Body of pancreas (tissue), 4 donors: ENCODE measurements at places on chromosomes 13 and 19.

DNA sequence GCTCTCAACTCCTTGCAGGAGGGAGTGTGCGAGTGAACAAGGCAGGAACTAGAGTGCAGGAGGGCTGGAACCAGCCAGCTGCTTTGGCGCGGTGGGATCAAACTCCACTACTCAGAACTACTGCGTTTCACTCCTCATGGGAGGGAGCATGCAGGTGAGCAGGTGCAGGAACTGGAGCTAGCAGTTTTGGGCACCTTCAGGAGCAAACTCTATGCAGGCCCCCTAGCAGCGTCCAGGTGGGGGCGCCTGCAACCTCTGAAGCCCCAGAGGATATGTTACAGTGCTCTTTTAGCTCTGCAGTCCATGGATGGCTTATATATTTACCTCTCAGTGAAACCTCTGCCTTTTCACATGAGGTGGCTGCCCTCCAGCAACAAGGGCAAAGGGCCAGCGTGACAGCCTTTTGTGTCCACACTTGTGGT is 1303.4 kb downstream of the PCDH9 start:
- peaks cover 9% of the 10 kb centered on the region for H3K4me1 ChIP-seq
- peak; percentile 28 for DNase-seq
- H3K4me3 ChIP-seq = no peak overlapping the region
- no peaks in the 10 kb centered on the region for H3K27me3 ChIP-seq

- H3K27ac ChIP-seq = no peak overlapping the region
- no peaks in the 10 kb centered on the region for H3K36me3 ChIP-seq
- no peak overlapping the region for H3K4me3 ChIP-seq
- peak; percentile 9 for DNase-seq
These were observed 1237.8 kb downstream of the SLITRK5 start for GRCh38 chr13:88908961-88909441.

GRCh38 chr13:58329746-58330145 is 698.2 kb downstream of the PCDH17 start:
- no peak overlapping the region for H3K27ac ChIP-seq
- no peak for DNase-seq
- no peak overlapping the region for H3K4me3 ChIP-seq
- H3K4me1 ChIP-seq = no peaks in the 10 kb centered on the region
- no peaks in the 10 kb centered on the region for H3K27me3 ChIP-seq

DNA sequence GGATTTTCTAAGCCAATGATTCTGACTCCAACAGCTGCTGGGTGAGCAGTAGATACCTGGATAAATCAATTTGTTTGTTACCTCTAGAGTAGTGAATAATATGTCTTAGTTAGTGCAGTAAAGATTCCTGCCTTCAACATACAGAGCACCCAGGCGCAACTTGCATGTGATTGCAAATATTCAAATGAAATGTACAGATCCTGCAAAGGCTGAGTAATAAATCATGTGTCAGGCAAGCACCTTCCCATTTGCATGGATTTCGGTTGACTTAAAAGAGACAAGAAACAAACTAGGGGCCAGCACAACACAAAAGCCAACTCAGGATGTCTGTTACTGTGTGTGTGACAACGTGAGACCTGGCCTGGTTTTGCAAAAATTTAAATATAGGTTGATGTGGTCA is 79.7 kb downstream of the TNFSF11 start:
- DNase-seq = no peak
- H3K4me3 ChIP-seq = no peak overlapping the region
- no peak overlapping the region for H3K27ac ChIP-seq
- H3K4me1 ChIP-seq = no peaks in the 10 kb centered on the region
- no peaks in the 10 kb centered on the region for H3K27me3 ChIP-seq

GRCh38 chr13:32894589-32895001 is 121.6 kb upstream of the KL start:
- no peaks in the 10 kb centered on the region for H3K36me3 ChIP-seq
- no peak overlapping the region for H3K4me3 ChIP-seq
- H3K27me3 ChIP-seq = no peaks in the 10 kb centered on the region
- no peaks in the 10 kb centered on the region for H3K4me1 ChIP-seq
- DNase-seq = no peak

- no peak overlapping the region for H3K4me3 ChIP-seq
- peak overlapping the region; percentile 22 for H3K27ac ChIP-seq
- peak; percentile 60 for DNase-seq
- peaks cover 22% of the 10 kb centered on the region for H3K4me1 ChIP-seq
- no peaks in the 10 kb centered on the region for H3K36me3 ChIP-seq
These were observed 67.6 kb upstream of the TDRD3 start for GRCh38 chr13:60329221-60329923.

DNA sequence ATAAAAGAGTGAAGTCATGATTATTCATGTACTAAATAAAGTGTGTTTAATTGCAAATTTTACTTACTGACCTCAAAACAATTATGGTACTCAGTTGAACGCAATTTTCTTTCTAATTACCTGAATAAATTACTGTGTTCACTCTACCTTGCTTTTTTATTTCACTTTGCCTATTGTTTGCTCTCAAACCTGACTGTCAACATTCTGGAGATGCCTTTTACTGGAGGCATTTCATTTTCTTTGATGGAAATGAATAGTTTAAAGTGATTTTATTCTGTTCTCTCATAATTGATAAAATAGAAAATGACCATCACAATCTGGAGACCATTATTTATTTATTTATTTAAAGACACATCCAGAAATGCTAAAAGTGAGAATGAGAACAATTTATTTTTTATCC is 811.5 kb upstream of the ATXN8OS start:
- H3K4me1 ChIP-seq = no peaks in the 10 kb centered on the region
- no peaks in the 10 kb centered on the region for H3K27me3 ChIP-seq
- H3K36me3 ChIP-seq = no peaks in the 10 kb centered on the region
- no peak for DNase-seq

DNA sequence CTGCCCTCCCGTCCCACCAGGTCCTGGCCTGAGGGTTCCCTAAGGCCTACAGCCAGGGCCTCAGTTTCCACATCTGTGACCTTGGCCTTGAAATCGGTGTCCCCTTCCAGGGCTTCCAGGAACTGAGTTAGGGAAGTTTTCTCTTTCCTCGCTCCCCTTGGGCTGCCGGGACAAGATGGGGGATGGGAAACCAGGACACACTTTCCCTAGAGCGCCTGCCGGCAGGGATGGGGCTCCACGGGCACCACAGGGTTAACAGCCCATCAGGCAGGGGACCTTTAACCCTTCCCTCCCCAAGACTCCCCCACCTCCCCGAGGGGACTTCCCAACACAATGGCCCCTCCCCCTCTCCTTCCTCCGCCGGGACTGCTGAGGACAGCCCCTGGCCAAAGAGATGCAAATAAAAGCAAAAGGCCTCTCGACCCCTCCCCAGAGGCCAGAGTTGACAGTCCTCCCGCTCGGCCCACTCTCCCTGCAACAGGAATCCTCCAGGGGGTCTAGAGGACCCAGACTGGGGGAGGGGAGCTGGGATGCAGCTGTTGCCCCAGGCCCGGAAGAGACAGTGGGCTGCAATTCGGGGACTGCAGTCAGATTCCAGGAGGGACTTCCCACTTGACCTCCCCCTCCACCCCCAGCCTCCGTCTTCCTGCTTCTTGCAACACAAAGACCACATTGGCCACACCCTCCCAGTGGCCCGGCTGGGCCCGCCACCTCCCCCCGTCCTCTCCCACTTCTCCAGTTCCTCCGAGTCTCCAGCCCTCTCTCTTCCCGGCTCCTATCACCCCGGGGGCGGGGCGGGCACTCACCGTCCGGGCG is 3.4 kb downstream of the BBC3 start:
- H3K4me3 ChIP-seq = no peak overlapping the region
- DNase-seq = peak; percentile 78
- H3K36me3 ChIP-seq = no peaks in the 10 kb centered on the region

DNA sequence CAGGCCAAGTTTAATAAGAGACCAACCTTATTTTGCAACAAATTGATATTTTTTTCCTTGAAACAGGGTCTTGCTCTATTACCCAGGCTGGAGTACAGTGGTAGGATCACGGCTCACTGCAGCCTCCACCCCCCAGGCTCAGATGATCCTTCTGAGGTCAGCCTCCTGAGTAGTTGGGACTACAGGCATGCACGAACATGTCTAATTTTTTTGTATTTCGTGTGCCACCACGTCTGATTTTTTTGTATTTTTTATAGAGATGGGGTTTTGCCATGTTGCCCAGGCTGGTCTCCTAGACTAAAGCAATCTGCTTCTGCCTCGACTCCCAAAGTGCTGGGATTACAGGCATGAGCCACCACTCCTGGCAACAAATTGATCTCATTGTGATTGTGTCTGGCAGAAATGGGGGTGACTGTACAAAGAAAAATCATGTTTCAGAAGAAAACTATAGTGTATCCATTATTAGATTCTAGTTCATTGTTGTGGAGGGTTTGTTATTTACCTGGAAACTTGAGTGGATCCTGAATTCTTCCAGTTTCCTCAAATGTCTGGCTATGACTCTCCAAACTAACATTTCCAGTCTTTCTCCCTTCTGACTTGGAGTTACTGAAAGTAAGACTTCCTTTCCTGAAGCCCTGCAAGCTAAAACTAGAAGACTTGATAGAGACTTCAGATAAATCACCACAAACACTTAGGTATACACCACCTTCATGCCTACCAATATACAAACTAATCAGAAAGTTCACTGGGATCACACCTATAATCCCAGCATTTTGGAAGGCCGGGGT is 17.3 kb upstream of the AKT2 start:
- no peak overlapping the region for H3K4me3 ChIP-seq
- H3K27ac ChIP-seq = no peak overlapping the region
- peaks cover 8% of the 10 kb centered on the region for H3K4me1 ChIP-seq
- H3K36me3 ChIP-seq = no peaks in the 10 kb centered on the region

DNA sequence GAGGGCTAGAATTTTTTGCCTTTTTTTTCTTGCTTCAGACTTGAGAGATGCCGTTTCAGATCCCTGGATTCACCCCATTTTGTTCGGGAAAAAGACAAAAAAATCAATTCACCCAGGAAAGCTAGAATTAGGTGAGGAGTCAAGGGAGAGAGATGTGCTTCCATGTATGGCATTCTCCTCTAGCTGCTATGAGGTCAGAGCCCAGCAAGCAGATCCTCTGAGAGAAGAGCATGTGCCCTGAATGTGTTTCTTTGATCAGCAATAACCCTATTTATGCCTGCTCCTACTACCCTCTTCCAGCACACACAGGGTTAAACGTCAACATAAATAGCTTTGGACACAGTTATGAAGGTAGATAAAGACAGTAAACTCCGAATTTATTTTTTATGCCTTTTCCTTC is 53.6 kb downstream of the NDFIP2 start:
- H3K27me3 ChIP-seq = no peaks in the 10 kb centered on the region
- no peak overlapping the region for H3K4me3 ChIP-seq

DNA sequence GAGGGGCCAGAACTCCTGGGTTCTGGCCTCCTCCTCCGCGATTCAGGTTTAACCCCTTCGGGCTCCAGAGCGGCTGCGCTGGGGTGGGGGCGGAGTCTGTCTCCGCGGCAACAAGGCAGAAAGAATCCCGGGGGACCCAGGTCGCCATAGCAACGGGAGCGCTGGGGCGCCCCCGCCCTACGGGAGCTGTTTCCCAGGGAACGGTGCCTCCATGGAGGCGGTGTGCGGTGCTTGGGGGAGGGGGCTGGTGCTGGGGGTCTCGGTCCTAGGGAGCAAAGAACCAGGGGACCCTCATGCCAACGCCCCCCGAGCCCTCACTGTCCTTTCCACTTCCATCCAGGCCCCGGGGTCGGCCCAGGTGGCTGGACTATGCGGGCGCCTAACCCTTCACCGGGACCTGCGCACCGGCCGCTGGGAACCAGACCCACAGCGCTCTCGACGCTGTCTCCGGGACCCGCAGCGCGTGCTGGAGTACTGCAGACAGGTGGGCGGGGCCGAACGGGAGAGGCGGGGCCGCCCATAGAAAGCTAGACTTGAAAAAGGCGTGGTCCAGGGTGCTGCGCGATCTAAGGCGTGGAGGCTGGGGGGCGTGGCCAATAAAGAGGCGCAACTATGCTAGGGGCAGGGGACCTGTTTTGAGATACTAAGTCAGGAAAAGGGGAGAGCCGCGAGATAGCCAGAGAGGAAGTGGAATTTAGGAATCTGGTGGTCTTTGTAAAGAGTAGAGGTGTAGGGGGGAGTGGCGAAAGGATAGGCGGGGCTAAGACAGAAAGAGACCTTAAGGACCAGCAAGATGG is 1.2 kb downstream of the APLP1 start:
- peak; percentile 85 for DNase-seq
- peaks cover 26% of the 10 kb centered on the region for H3K4me1 ChIP-seq
- no peaks in the 10 kb centered on the region for H3K36me3 ChIP-seq
- no peaks in the 10 kb centered on the region for H3K27me3 ChIP-seq

GRCh38 chr13:45773944-45774343 is 71.8 kb downstream of the CBY2 start:
- DNase-seq = no peak
- no peak overlapping the region for H3K4me3 ChIP-seq
- no peaks in the 10 kb centered on the region for H3K4me1 ChIP-seq
- no peaks in the 10 kb centered on the region for H3K27me3 ChIP-seq
- H3K27ac ChIP-seq = no peak overlapping the region

- no peak overlapping the region for H3K27ac ChIP-seq
- no peaks in the 10 kb centered on the region for H3K27me3 ChIP-seq
- no peaks in the 10 kb centered on the region for H3K4me1 ChIP-seq
- H3K36me3 ChIP-seq = no peaks in the 10 kb centered on the region
- DNase-seq = no peak
These were observed 62.4 kb downstream of the AKAP11 start for GRCh38 chr13:42334329-42334706.

- peaks cover 31% of the 10 kb centered on the region for H3K4me1 ChIP-seq
- H3K27me3 ChIP-seq = no peaks in the 10 kb centered on the region
- no peak for DNase-seq
- H3K27ac ChIP-seq = no peak overlapping the region
These were observed 62.5 kb downstream of the TNFRSF19 start for GRCh38 chr13:23632741-23633140.

GRCh38 chr13:71634182-71634581 is 232.8 kb downstream of the DACH1 start:
- no peak for DNase-seq
- H3K27ac ChIP-seq = no peak overlapping the region
- H3K4me1 ChIP-seq = no peaks in the 10 kb centered on the region
- no peak overlapping the region for H3K4me3 ChIP-seq

GRCh38 chr19:57947419-57948134 is at the start of gene ZNF256:
Gene ZNF256 (minus strand): TSS chr19:57947706. CDS start chr19:57947474, 232 bp downstream.
- peaks cover 10% of the 10 kb centered on the region for H3K4me1 ChIP-seq
- peak within 1 kb of the TSS; percentile 77 for H3K4me3 ChIP-seq
- H3K36me3 ChIP-seq = peaks cover 2% of the 10 kb centered on the region
- peak; percentile 93 for DNase-seq
- peak within 1 kb of the TSS; percentile 57 for H3K27ac ChIP-seq
- no peaks in the 10 kb centered on the region for H3K27me3 ChIP-seq
